Placental pericyte (primary cell): ENCODE measurements at places on chromosomes 2 and 18. TPM values are rescaled to one million over a fixed set of nuclear protein-coding genes. Genes with fewer than 3 reads are reported as not detected.

CFAP221 gene
- total RNA-seq, result not detected in 2 replicates

PXDN gene
- total RNA-seq, result 471 and 655 TPM in 2 replicates

NGEF gene
- total RNA-seq, result under 0.01 and 0.57 TPM in 2 replicates

KLHL41 gene
- 0.14 and 0.22 TPM in 2 replicates for total RNA-seq

TUBB8B gene
- total RNA-seq, result not detected in 2 replicates

DSG2 gene
- 12.5 and 32.4 TPM in 2 replicates for total RNA-seq
